Aorta (tissue), 5 donors: ENCODE measurements at places on chromosomes 4 and X. TPM values are rescaled to one million over a fixed set of nuclear protein-coding genes. Genes with fewer than 3 reads are reported as not detected.

DNA sequence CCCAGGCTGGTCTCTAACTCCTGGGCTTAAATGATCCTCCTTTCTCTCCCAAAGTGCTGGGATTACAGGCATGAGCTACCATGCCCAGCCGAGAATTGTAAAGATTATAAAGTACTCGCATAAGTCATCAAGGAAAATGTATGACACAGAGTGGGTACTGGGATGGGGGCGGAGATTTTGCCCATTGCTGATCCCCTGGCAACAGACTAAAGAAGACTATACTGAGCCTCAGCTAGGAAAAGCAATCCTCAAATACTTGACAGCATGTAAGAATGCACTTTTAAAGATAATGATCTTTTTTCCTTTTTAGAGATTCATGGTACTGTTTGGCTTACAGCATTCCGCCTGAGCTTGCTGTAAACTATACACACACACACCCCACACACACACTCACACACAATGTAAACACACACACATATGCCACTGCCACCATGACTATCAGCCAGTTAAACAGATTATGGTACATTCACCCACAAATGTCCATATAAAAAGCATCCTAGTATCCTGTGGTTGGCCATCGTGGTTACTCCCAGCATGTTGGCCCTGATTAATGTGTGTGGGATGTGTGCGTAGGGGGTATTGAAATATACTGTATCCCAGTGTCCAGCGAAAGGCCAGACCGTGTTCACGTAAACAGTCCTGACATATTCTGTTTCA lies 113.0 kb downstream of the AMELX start:
- H3K36me3 ChIP-seq: no peaks in the 10 kb centered on the region
- DNase-seq: no peak
- no peaks in the 10 kb centered on the region for H3K4me1 ChIP-seq
- H3K27me3 ChIP-seq: no peaks in the 10 kb centered on the region

GYG2 gene
- total RNA-seq: 3.1 TPM

- peak; percentile 60 for DNase-seq
- no peaks in the 10 kb centered on the region for H3K27me3 ChIP-seq
- H3K4me1 ChIP-seq: no peaks in the 10 kb centered on the region
- H3K27ac ChIP-seq: no peak overlapping the region
- no peak overlapping the region for H3K4me3 ChIP-seq
- no peaks in the 10 kb centered on the region for H3K36me3 ChIP-seq
Observed at GRCh38 chr4:8380511-8381415, 59.8 kb downstream of the ACOX3 start.

- no peak overlapping the region for H3K4me3 ChIP-seq
- H3K4me1 ChIP-seq: no peaks in the 10 kb centered on the region
- H3K27ac ChIP-seq: no peak overlapping the region
Observed at GRCh38 chrX:110192516-110192915, 125.4 kb downstream of the AMMECR1 start.

DNA sequence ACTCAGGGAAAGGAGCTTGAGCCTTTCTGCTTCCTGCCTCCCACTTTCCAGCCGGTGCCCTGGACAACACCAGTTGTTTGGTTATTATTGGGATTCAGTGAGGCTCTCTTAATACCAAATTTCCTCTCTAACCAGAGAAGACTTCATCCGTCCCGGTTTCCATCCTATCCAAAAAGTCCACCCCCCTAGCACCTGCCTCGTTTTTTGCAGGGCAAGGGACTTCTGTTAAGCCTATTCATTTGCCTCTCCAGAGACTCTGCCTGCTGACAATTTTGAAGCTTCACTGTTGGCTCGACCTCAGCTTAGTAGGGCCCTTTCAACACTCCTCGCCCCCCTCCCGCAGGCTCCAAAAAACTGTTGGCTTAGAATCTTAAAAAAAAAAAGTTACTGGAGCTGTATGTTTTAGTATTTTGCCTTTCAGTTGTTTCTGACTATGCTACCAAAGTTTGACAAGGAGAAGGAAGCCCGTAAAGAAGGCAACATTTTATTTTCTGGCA lies 779 bp upstream of the PRSS12 start:
- H3K27me3 ChIP-seq: no peaks in the 10 kb centered on the region
- no peaks in the 10 kb centered on the region for H3K36me3 ChIP-seq
- no peak for DNase-seq
- H3K27ac ChIP-seq: no peak overlapping the region
- H3K4me1 ChIP-seq: no peaks in the 10 kb centered on the region

VCX3B gene
- total RNA-seq: not detected

DNA sequence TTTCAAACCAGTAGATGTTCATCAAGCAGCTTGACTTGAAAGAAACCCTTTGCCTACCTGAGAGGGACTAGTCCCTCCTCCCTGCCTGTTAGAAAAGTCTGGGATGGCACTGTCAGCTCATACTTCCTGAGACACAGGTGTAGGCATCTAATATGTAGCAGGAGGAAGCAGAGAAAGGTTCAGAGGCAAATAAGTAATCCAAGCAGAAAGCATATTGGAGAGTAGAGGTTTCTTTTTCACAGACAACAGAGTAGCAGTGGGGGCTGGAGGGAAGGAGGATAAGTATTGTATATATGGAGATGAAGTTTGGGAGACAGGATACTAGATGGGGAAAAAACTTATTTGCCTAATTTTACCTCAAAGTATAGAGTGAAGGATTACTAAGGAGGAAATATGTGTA lies 81.5 kb downstream of the FNIP2 start:
- no peak overlapping the region for H3K4me3 ChIP-seq
- H3K36me3 ChIP-seq: no peaks in the 10 kb centered on the region
- peak overlapping the region; percentile 45 for H3K27ac ChIP-seq

BEX5 gene
- total RNA-seq: 7.7 TPM

- H3K36me3 ChIP-seq: no peaks in the 10 kb centered on the region
- no peak overlapping the region for H3K27ac ChIP-seq
- no peak for DNase-seq
- no peak overlapping the region for H3K4me3 ChIP-seq
- no peaks in the 10 kb centered on the region for H3K27me3 ChIP-seq
Observed at GRCh38 chr4:189825466-189825865, 115.2 kb upstream of the FRG1 start.

TEX13C gene
- not detected for total RNA-seq

GRCh38 chr4:23135792-23136645 lies 443.3 kb downstream of the GBA3 start:
- H3K27me3 ChIP-seq: peaks cover 1% of the 10 kb centered on the region
- H3K27ac ChIP-seq: no peak overlapping the region
- no peaks in the 10 kb centered on the region for H3K36me3 ChIP-seq

PF4V1 gene
- total RNA-seq: not detected

DNA sequence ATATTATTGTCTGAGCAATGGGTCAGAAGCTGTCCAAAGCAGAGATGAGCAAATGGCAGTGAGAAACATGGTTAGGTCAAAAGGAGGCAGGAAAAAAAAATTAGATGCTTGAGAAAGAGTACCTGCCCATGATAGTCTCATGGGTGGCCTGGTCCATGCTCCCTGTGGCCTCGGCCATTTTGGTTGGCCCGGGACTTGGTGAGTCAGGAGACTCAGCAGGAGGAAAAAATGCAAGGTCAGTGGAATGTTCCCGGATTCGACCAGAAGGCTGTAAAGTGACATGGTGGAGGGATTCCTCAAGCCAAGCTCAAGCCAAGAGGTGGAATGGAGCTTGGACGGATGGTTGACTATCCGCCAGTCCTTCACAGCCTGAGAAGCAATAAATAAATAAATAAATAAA lies 236.7 kb downstream of the ASMT start:
- no peak overlapping the region for H3K4me3 ChIP-seq
- H3K27ac ChIP-seq: no peak overlapping the region
- no peak for DNase-seq
- no peaks in the 10 kb centered on the region for H3K27me3 ChIP-seq

DCHS2 gene
- 0.06 TPM for total RNA-seq

SH3TC1 gene
- total RNA-seq: 34.4 TPM

GRCh38 chr4:135244056-135244455 lies 1042.5 kb upstream of the PABPC4L start:
- DNase-seq: no peak
- H3K4me3 ChIP-seq: no peak overlapping the region
- no peak overlapping the region for H3K27ac ChIP-seq
- H3K4me1 ChIP-seq: no peaks in the 10 kb centered on the region
- no peaks in the 10 kb centered on the region for H3K36me3 ChIP-seq
- H3K27me3 ChIP-seq: no peaks in the 10 kb centered on the region

BGN gene
- 1,297 TPM for total RNA-seq

- H3K27me3 ChIP-seq: no peaks in the 10 kb centered on the region
- DNase-seq: no peak
- no peaks in the 10 kb centered on the region for H3K4me1 ChIP-seq
- no peak overlapping the region for H3K27ac ChIP-seq
- no peaks in the 10 kb centered on the region for H3K36me3 ChIP-seq
Observed at GRCh38 chrX:109398833-109399232, 83.1 kb downstream of the GUCY2F start.

DNA sequence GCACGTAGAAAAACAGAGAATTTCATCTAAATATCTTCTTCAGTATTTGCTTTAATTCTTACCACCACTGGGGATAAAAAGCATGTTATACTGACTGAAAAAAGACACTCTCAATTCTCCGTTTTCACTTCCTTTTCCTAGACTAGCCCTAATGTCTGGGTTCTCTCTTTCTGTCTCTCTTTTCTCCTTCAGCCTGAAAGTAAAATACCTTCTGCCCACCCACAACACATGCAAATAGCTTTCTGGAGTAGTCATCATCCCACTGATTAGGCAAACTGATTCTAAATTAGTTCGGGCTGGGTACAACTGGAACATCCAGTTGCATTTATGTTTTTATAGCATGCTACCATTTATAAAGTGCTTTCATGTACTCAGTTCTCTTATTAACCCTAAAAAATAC lies 142.4 kb upstream of the ANKRD50 start:
- no peaks in the 10 kb centered on the region for H3K4me1 ChIP-seq
- DNase-seq: no peak
- H3K27ac ChIP-seq: no peak overlapping the region
- no peaks in the 10 kb centered on the region for H3K27me3 ChIP-seq

MAGEA12 gene
- total RNA-seq: not detected

GRCh38 chr4:138291431-138291830 lies 49.3 kb upstream of the SLC7A11 start:
- no peaks in the 10 kb centered on the region for H3K27me3 ChIP-seq
- H3K4me1 ChIP-seq: no peaks in the 10 kb centered on the region
- H3K27ac ChIP-seq: no peak overlapping the region
- DNase-seq: no peak
- H3K36me3 ChIP-seq: no peaks in the 10 kb centered on the region

DNA sequence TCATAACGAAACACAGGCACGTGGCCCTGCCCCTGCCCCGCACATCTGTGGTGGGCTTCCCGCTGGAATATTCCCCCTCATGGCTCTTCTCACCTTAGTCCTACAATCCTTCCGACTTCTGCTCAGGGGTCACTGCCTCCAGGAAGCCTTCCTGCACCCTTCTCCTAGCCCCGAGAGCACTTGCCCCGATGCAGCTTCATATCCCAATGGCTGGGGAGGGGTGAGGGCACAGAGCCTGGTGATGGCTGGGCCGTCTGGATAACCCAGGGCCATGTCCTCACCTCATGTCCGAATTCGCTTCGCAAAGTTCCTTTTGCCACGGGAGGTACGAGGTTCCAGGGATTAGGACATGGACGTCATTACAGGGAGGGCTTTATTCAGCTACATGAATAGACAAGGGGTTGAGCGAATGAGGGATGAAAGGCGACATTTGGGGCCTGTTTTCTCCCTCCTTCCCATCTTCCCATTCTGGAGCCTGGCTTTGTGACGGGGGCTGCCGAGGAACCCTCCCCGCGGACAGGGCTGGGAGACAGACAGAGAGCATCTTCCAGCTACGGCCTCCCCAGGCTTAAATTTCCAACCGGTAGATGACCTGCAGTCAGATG lies 35.5 kb upstream of the HMX1 start:
- no peaks in the 10 kb centered on the region for H3K27me3 ChIP-seq
- no peak overlapping the region for H3K27ac ChIP-seq
- no peak for DNase-seq
